Stimulated activated CD4-positive, alpha-beta T cell treated with anti-CD3 and anti-CD28 coated beads, Interleukin-4, amount 100 ng/mL, for 48 hours (primary cell): ENCODE measurements at places on chromosomes 1 and 21.

GRCh38 chr1:9239622-9240401 is 5.2 kb downstream of the H6PD start:
- peak; percentile 35 for DNase-seq

DNA sequence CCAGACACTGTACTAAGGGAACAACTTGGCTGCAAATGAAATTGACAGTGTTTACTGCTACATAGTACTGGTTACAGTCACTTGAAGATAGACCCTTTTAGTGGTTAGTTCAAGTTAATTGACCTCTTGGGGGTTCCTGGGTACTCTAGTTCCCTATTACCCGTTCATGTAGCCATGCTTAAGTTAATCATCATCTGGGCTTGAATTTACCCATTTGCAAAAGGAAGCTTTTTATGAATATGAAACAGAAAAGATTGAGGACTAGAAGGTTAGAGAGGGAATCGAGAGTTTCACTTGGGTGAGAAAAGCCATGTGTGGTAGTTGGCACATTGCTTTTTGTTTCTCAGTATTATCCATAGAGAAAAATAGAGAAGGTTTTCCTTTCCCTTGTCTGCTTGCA is 2.7 kb downstream of the MIA3 start:
- no peak for DNase-seq

GRCh38 chr1:15206418-15207030 is 40.5 kb upstream of the FHAD1 start:
- no peak for DNase-seq

- no peak for DNase-seq
Measured at GRCh38 chr21:46226920-46227599, 1.5 kb downstream of the LSS start.

DNA sequence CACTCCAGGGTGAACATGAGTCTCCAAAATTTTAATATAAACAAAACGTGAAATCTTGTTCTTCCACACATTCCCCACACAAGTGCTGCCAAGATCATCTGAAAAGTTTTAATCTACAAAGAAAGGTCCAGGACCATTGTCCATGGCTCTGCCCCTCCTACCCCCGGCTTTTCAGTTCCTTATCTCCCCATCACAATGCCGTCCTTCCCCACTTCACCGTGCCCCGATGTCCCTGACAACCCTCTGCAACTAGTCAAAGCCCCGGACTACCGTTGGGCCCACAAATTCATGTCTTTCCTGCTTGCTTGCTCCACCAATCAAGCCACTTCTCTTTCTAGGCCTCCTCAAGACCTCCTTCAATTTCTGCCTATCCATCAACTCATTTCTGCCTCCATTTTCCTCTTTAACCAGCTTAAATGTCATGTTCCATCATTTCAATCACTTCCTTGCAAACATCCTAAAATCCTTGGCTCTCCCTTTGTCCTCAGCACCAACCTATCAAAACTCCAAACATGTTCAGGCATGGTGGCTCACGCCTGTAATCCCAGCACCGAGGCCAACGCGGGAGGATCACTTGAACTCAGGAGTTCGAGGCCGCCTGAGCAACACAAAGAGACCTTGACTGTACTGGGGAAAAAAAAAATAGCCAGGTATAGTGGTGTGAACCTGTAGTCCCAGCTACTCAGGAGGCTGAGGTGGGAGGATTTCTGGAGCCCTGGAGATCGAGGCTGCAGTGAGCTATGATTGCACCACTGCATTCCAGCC is 14.0 kb upstream of the BMP8B start:
- no peak for DNase-seq

DNA sequence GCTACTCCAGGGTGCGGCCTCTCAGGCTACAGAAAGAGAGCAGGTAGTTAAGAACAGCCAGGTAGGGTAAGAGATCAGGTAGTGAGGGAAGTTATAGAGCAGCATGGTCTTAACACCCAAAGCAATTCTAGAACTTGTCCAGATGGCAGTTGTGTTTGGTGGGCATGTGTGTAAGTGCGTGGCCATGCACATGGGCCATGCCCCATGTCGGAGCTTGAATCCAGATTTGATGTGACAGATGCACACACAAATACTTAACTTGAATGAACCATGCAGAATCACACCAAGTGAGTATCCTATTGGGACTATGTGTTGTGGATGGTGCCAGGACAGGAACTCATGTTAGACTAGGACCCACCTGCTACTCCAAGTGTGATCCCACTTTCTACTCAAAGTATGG is 145.7 kb upstream of the HMGB4 start:
- DNase-seq: no peak

- DNase-seq: peak; percentile 54
Measured at GRCh38 chr1:20521960-20522861, 14.3 kb upstream of the MUL1 start.

- no peak for DNase-seq
Measured at GRCh38 chr1:226429858-226430715, 22.2 kb upstream of the PARP1 start.

DNA sequence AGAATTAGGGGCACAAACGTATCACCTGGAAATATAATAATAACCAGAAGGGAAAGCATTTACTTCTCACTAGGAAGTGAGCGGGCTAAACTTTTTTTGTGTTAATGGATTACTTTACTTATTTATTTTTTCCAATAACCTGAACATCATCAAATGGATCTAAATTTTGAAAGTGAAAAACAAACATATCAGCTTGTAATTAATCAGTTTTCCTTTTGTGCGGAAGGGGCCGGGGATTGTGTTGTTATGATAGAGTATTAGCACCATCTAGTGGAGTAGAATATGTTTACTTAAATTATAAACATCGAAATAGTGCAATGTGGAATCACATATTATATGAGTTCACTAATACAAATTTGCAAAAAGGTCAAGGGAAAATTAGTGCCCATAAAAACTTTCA is 9.0 kb downstream of the CFH start:
- DNase-seq: no peak

- DNase-seq: no peak
Measured at GRCh38 chr1:87134061-87134460, 194.6 kb upstream of the LMO4 start.

GRCh38 chr1:158898722-158899121 is 32.6 kb upstream of the PYHIN1 start:
- DNase-seq: no peak

DNA sequence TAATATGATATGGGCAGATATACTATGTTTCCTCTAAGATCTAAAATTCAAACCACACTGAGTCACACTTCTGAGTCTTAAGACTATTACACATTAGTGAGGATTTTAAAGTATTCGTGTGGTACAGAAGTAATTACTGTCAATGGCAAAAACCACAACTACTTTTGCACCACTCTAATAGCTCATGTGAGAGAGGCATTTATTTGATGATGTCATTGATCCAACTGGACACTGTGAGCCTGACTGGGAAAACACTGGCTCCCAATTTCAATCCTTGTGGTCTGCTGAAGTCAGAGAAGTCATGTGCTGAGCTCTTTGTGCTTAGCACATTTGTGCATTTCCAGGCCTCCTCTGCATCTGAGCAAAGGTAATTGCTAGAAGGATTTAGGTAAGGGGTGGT is 377.8 kb downstream of the USH2A start:
- DNase-seq: no peak

DNA sequence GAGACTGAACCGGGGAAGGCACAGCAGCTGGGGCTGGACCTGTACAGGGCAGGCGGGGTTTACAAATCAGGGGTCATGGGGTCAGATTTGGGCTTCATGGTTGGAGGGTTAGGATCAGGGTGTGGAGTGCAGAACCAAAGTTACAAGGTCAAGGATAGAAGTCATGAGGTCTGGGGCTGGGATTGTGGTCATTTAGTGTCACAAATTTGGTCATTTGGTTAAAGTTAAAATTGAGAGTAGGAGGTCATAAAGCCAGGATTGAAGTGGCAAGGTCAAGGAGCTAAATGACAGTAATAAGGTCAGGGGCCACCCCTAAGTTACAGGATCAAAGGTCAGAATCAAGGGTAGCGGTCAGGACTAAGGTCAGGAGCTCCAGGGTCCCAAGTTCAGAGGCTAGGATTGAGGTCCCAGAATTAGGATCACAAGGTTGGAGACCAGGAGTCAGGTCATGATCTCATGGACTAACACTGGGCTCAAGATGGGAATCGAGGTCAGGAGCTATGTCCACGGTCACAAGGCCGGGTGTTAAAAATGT is 20.4 kb downstream of the SERINC2 start:
- DNase-seq: no peak

GRCh38 chr1:15276691-15277446 is 29.8 kb downstream of the FHAD1 start:
- no peak for DNase-seq

GRCh38 chr1:156389311-156389710 is 20.3 kb downstream of the RHBG start:
- DNase-seq: no peak

DNA sequence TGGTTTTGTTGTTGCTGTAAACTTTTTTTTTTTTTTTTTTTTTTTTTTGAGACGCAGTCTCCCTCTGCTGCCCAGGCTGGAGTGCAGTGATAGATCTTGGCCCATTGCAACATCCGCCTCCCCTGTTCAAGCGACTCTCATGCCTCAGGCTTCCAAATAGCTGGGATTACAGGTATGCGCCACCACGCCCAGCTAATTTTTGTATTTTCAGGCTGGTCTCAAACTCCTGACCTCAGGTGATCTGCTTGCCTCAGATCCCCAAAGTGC is 78.9 kb upstream of the SLC45A1 start:
- no peak for DNase-seq

GRCh38 chr1:153617663-153618062 is 1.5 kb upstream of the S100A14 start:
- peak; percentile 62 for DNase-seq
